Chondrocyte (in vitro differentiated cells): ENCODE measurements at places on chromosomes 6 and 20.
A peak's percentile ranks its signal among the peaks of the same experiment; 100 is the strongest.

GRCh38 chr6:74439123-74439811 is 743.3 kb downstream of the CD109 start:
- DNase-seq = no peak

DNA sequence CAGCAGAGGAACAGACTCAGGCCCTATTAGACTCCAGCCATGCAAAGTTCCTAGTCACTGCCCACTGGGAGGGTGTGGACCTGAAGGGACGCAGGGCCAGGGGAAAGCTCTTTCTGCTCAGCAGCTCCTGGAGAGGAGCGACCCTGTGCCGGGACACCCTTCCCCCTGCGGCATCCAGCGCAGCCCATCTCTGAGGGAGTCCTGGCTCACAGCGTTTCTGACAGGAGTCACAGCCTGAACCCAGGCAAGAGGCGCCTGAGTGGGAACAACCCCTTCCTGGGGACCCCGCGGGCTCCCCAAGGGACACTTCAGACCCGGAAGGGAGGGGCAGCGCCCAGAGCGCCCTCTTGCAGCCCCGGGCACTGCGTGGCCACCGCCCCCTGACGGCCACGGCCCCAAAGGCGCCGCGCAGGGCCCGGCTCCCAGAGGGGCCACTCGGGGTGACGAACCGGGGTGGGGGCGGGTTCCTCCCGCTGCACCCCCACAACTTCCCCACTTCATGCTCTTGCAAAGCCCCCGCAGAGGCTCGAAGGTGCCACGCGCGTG is 862 bp downstream of the UCKL1 start:
- no peak for DNase-seq

GRCh38 chr6:49551078-49551865 is 804 bp downstream of the C6orf141 start:
- DNase-seq = no peak

GRCh38 chr6:145204301-145204700 is 531.0 kb downstream of the EPM2A start:
- no peak for DNase-seq

DNA sequence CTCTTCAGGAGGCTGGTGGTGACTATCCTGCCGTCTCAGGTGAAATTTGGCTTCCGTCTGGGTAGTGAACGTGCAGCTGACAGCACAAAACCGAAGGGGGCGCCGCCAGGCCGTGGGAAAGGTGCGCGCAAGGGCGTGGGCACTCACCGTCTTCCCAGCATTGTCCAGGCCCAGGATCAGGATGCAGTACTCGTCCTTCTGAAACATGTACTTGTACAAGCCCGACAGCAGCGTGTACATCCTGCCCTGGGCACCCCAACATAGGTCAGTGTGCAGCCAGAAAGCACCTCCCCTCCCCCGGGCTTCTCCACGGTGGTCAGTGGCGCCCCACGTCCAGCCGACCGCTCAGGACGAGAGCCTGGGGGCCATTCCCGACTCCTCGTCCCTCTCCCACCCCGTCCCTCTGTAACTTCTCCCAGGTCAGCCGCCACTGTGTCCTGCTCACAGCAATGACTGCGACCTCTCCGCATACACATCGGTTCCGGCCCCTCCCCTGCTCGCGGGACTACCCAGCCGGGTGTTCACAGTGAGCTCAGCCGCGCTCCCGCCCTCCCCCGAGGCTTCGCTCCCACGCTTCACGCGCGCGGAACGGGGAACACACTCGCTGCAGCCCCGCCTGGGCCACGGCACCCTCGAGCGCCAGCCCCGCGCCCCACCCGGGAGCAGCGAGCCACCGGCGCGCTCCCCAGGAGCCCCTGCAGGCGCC is 771 bp downstream of the ARFRP1 start:
- peak; percentile 92 for DNase-seq

- no peak for DNase-seq
These were observed 287.7 kb downstream of the GMDS start for GRCh38 chr6:1957746-1958145.

- peak; percentile 78 for DNase-seq
These were observed 539 bp downstream of the TMEM200A start for GRCh38 chr6:130366107-130367005.

DNA sequence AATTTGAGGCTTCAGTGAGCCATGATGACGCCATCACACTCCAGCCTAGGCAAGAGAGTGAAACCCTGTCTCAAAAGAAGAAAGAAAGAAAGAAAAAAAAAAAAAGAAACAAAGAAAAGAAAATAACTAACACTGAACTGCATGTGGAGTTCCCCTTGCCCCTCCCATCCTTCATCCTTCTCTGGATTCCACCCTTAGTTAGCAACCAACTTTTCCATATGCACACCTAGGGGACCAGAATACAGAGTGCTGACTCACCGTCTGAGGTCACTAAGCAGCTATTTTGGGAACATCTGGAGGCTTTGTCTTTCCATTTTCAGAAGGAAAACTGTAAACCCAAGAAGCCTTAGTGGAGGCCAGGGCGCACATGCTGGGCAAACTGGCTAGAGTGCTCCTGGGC is 257.4 kb downstream of the MAFB start:
- no peak for DNase-seq

- DNase-seq = no peak
These were observed 87.2 kb upstream of the STXBP5 start for GRCh38 chr6:147117011-147117410.

DNA sequence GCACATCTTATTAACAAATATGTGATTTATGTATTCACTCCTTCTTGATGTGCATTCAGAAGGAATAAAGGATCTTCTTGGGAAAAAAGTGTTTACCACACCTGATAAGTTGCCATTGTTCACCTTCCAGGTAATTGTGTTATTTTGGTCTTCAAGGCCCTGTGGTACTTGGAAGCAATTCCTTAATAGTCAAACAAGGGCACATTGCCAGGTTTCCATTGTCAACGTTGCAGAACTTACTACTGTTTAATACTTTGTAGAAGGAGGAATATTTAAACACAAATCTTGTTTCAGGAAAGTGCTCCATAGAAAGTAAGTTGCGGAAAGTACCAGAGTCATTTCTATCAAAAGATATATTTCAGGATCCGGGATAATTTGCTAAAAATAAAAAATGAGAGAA is 129.5 kb upstream of the SGK1 start:
- no peak for DNase-seq

DNA sequence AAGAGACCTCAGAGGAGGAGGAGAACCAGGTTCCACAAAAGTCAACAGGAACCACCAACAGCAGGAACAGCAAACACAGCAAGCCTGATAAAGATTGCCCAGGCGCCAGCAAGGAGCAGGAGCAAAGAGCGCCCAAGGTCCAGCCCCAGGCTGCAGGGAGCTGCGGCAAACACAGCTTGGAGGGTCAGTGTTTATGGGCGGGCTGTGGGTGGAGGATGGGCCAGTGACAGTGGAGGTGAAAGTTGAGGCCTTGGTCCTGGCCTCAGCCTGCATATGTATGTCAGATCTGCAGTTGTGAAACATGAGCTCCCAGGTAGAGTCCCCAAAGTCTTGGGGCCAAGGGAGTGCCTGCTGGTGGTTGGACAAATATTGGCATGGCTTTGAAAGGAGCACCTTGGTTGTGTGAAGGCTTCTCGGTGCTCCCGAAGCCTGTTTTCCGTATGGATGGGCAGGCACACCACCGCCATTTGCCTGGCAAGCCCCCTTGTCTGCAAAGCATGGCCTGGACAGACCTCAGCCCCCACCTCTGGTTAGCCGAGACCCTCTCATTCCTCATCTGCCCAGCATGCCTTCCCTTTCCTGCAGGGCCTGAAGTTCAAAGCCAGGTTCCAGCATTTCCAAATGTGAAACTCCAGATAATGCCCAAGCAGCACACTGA is 2.0 kb upstream of the CAPN11 start:
- no peak for DNase-seq

GRCh38 chr6:96391776-96392360 is 129.7 kb upstream of the UFL1 start:
- DNase-seq = no peak

- peak; percentile 28 for DNase-seq
These were observed 13.0 kb upstream of the NRM start for GRCh38 chr6:30703821-30704220.

DNA sequence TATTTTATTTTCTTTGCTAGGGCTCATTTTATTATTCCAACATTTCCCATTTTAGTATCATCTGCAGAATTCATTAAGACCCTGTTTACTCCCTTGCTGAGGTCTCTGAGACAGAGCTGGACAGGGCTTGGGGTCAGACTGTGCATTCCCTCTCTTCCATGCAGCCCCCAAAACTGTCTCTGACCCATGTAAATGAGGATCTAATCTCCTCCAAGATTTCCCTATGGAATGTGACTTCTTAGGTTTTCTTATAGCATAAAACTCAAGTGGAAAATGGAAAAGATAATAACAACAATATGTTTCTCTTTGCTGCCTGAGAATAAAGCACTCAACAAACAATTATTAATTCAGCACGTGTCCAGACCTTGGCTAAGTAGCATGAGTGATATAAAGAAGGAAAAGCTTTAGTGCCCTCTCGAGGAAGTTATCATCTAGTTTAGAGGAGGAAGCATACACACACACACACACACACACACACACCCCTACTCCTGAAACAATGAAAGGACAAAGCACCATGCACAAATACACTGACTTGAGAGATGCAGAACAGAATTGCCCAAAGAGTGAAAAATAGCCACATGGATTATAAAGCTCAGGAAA is 815.5 kb downstream of the BCKDHB start:
- no peak for DNase-seq

- no peak for DNase-seq
These were observed 13.9 kb downstream of the CCN2 start for GRCh38 chr6:131937226-131937625.

GRCh38 chr6:31497531-31498476 is at the start of gene MICB:
Gene MICB, plus strand, starts transcription at chr6:31498145. Its CDS starts 49 bp downstream, at chr6:31498194.
- no peak for DNase-seq

DNA sequence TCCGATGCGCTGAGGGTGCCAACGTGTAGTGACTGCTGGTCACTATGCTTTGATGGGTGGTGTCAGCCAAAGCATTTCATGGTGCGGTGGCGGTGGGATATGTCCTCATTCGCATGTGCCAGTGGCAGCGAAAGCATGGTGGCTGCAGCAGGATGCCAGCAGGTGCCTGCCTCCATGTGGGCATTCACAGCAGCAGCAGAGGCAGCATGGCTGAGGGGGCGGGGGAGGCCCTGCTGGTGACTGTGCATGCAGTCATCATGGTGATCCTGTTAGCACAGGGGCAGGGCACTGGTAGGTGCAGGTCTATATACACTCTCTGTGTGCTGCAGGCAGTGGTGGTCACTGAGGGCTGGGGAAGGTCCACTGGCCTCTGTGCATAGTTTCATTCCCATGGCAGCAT is 22.0 kb downstream of the FIG4 start:
- DNase-seq = no peak

DNA sequence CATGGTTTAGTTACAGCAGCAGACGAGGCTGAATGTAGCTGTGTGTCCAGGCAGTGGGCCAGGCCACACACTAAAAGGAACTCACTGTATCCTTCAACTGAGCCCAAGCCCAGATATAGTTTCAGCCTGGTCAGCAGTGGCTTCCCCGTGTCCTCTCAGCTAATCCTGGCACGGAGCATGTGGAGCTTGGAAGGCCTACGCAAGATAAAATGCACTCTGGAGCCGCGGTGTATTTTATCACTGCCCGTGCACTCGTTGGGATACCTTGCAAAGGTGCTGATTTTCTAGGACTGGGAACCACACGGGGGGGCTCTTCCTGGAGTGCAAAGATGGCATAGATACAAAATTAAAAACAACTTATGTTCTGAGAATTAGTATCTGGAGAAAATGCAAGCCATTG is 48.4 kb upstream of the IYD start:
- no peak for DNase-seq

GRCh38 chr6:74073429-74073828 is 377.4 kb downstream of the CD109 start:
- no peak for DNase-seq

- DNase-seq = peak; percentile 64
These were observed 162.8 kb upstream of the AFDN start for GRCh38 chr6:167663784-167664443.

DNA sequence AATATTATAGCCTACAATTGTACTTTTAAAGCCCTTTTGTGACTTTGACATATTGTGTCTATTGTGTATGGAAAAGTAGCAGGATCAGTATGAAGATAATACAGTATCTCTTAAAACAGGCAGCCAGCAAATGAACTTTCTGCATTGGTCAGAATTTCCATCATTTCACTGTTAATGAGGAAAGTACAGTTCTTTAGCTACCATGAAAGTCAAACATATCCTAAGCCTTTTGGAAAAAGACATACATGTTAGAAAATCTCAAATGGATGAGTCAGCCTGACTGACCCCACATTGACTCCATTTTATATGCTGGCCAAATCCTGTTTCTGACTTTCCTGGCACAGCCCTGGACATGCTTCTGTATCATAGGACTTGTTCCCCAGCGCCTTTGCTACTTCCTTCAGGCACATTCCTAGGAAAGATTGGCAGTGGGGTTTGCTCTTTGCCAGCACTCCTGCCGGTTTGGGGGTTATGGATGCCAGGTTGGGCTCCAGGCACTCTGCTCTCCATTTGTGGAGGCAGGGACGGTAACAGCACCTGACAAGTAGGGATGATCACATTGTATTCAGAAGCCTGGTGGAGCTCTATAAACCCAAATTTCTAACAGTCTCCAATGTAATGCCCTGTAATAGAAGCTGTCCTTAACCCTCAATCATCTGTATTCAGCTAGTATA is 43.7 kb downstream of the TOP1 start:
- no peak for DNase-seq

DNA sequence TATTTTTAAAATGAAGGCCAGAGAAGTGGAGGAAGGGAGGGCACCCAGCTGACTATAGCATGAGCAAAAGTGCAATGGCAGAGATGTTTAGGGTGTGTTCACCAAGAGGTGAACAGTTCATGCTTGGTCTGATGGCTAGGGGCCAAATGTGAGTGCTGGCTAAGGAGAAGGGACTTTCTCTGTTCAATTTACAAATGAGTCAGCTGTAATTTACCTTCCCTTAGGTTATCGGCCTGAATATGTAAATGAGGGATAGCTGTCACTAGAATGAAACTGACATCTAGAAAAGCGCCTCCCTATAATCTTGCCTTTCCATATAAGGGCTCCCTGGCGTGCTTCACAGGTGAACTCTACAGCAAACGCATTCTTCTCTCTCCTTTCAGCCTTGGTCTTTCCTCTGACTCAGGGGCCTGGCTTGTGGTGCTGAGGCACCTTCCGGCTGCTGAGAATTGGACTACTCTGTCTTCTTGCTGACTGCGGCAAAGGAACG is 114.7 kb upstream of the BACH2 start:
- DNase-seq = no peak

- no peak for DNase-seq
These were observed 221.1 kb upstream of the PREP start for GRCh38 chr6:105624021-105624420.

DNA sequence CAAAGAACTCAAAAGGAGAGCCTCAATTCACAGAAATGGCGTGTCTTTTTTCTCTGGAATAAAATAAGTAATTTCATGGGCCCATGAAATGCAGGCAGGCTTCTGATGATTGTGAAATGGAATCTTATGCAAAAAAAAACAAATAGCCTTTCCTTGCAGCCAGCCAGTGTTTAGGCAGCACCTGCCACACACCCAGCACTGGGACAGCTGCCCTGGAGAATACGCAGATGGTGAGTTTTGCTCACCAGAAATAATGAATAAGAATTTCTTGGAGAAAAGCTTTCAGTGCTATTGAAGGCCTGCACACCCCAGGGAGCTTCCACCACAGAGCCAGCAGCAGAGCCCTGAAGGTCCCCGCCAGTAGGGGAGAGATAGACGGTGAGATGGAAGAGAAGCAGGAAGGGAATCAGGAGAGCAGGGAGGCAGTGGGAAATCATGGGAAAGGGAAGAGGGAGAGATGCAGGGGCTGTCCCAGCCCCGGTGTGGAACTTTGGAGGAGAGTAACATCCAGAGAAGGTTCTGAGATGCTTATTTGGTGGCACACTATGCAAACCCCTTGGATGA is 54.9 kb downstream of the PXDC1 start:
- no peak for DNase-seq

GRCh38 chr6:6968357-6968730 is 139.4 kb upstream of the RREB1 start:
- DNase-seq = no peak
